Heart left ventricle (tissue), 16 donors: ENCODE measurements at places on chromosomes 4 and X. TPM values are rescaled to one million over a fixed set of nuclear protein-coding genes. Genes with fewer than 3 reads are reported as not detected.

GRCh38 chr4:184019076-184019475 is 114.0 kb downstream of the STOX2 start:
- no peak for DNase-seq

DNA sequence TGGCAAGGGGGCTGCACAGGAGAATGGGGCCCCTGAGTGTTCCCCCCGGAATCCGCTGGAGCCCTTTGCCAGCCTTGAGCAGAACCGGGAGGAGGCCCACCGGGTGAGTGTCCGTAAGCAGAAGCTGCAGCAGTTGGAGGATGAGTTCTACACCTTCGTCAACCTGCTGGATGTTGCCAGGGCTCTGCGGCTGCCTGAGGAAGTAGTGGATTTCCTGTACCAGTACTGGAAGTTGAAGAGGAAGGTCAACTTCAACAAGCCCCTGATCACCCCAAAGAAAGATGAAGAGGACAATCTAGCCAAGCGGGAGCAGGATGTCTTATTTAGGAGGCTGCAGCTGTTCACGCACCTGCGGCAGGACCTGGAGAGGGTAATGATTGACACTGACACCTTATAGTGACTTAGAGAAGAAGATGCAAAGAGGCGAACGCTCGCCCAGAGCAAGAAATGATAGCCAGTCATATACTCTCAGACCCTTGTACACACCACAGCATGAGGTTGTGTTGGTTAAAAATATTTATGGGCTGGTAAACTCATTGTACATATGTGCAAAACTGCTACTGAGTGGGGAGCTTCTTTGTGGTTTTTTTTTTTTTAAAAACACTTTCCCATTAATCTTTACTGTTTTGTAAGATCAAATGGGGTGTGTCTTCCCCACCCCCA is 52.5 kb downstream of the JADE1 start:
- DNase-seq = no peak

DNA sequence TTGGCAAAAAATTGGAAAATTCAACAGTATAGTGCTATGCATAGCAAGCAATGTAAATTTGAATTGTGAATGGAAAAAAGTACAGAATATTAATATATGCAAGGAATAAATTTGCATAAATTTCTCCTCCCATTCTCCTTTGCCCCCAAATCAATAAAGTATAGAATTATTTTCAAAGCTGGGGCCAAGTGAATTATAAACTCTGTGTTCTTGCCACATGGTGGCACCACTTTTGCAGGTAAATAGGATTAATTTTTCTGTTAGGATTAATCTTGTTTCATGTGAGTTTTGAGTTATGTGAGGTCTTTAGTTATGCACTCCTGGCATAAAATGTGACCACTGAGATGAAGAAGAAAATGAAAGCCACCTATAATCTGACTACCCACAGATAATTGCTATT is 19.9 kb downstream of the COPS4 start:
- no peak for DNase-seq

DNA sequence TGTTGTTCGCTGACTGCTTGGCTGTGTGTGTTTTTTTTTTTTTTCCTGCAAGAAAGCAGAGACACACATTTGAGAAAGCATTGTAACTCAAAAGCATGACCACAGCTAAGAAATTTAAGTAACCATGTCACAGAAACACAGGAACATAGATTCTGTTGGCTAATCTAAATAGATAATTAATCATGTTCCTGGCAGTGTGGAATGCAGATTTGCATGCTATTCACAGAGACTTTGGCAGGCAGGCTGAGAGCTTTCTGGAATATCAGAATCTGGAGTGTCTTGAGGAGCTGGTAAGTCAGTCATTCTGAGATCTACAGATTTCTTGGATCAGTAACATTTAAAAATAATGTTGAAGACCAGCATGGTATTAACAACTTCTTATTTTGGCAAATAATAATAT is 33.2 kb upstream of the SMS start:
- no peak for DNase-seq

- DNase-seq = no peak
Measured at GRCh38 chr4:71138007-71138615, 144.7 kb downstream of the DCK start.

DNA sequence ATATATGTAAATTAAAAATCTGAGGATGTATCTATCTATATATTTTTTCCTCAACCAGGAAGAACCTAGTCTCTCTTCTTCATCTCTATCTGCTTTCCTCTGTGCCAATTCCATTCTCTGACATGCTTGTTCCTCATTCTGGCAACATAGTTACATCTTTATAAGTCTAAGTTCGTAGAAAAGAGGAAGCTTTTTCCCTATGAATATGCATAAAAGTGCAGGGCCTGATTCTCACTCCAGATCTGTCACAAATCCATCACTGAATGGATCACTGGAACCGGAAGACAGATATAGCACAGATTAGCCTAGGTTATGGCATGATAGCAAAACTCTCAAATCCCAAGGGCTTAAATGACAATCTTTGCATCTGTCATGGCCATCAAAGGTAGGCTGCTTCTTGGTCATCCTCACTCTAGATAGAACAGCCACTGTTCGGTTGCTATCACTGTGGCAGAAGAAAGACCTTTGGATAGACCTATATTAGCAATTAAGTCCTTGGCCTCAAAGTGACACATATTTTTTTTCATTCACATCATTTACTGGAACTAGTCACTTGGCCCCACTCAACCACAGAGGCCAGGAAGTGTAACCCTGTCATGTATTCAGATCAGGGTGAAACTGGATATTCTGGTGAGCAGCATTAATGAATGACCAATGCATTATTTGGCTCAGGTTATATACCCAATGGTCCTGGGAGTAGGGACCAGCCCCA is 22.2 kb downstream of the DTHD1 start:
- DNase-seq = no peak

AMTN gene
- not detected for total RNA-seq
